Hypothalamus (tissue), 51 donors: ENCODE measurements at places on chromosomes 2 and 18.

DNA sequence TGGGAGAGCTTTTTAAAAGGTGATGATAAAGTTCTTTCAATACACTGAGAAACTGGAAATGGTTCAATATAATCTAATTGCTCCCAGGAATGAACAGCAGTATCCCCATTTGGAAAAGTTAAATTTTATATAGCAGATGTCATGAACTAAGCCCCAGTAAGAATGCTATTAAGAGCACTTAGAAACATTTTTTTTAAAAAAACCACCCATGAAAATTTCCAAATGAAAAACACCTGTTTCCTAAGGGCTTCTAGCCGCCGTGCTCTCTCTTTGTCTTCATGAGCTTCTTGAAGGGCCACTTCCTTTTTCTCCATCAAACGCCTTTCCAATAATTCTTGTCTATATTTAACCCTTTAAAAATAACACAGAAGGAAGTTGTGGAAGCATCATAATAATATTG, 77.0 kb downstream of the UPP2 start:
- DNase-seq: no peak

DNA sequence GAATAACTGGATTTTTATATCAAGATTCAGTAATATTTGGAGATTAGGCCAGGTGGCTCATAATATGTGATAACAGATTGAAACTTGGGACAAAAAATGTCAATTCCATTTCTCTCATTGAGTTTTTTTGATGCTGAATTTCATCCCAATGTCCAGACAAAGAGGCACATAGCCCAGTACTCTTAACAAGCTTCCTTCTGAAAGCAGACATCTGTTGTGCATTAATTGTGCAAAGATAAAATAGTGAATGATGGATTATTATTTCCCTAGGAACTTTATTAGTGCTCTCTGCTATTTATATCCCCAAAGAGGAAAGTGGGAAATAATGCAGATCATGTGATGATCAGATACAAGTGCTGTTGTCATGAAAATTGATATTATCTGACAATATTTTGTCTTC, 234.1 kb downstream of the CCDC102B start:
- no peak for DNase-seq

GRCh38 chr18:54433857-54434256, 76.2 kb downstream of the C18orf54 start:
- no peak for DNase-seq

- DNase-seq: no peak
These were observed 327.0 kb upstream of the CDH7 start for GRCh38 chr18:65423776-65424175.

DNA sequence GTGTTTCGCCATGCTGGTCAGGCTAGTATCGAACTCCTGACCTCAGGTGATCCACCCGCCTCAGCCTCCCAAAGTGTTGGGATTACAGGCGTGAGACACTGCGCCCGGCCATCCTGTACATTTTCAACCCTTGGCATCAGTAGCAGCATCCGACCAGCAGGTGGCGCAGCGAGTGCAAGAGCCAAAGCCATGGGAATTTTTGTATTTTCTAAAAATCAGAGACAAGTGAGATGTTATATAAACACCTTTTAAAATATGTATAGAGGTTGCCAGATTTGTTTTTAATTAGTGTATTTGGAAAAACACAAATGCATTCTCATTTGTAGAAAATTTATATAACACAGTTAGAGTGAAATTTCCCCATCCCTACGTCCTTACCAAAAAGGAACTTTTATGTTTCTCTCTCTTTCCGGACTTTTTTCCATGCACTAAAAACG, 36.8 kb downstream of the MOGAT1 start:
- peak; percentile 66 for DNase-seq

GRCh38 chr2:133541376-133541775, 26.9 kb downstream of the NCKAP5 start:
- DNase-seq: no peak

DNA sequence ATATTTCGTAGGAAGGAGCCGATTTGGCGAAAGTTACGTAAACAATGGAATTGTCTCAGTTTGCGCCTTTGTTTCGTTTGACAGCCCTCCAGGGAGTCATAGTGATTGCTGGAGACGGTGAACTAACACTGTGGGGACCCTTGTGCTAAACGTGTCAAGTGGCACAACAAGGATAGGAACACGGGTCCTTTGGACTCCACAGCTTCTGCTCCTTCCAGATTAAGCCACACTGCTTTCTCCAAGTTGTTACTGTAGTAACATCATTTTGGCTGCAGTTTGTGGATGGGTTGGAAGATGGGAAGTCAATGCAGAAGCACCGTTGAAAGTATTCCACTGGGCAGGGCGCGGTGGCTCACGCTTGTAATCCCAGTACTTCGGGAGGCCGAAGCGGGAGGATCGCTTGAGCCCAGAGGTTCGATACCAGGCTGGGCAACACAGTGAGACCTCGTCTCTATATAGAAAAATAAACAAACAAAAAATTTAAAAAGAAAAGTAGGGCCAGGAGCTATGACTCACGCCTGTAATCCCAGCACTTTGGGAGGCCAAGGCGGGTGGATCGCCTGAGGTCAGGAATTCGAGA, 636 bp upstream of the IMMT start:
- DNase-seq: no peak

DNA sequence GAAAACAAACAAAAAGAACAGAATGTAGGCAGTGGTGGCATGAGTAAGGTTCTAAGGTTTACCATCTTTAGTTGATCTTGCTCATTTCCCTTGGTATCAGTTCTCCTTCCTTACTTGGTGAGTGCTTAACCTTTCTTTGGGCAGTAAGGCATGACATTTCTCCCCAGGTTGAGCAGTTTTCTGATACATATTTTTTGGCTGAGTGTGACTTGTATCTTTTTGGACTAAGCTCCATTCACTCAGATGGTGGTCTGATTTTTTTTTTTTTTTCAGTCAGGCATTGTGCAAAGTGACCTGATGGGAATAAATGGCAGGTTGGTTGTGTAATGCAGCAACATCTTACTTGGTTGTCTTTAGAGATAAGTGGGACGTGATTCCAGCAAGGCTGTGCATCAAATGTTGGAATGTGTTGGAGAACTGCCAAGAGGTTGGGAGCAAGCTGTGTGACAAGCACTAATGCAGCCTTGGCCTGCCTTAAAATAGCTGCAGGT, 15.1 kb downstream of the SPTBN1 start:
- no peak for DNase-seq

DNA sequence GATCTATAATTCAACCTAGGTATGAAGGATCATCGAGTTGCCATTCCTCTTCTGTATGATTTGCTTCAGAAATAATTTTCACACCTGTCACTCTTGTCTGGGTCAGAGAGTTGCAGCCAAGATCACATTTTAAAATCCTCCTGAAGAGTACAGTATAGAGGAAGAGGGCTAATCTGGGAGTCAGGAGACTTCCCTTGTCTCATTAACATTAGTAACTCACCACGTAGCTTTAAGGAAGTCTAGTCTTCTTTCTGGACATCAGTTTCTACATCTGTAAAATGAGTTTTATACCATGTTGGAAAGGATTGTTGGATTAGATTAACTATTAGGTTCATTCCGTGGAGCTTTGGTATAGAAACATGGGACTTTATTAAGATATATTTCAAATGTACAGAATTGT, 109.4 kb downstream of the TDRD15 start:
- no peak for DNase-seq

DNA sequence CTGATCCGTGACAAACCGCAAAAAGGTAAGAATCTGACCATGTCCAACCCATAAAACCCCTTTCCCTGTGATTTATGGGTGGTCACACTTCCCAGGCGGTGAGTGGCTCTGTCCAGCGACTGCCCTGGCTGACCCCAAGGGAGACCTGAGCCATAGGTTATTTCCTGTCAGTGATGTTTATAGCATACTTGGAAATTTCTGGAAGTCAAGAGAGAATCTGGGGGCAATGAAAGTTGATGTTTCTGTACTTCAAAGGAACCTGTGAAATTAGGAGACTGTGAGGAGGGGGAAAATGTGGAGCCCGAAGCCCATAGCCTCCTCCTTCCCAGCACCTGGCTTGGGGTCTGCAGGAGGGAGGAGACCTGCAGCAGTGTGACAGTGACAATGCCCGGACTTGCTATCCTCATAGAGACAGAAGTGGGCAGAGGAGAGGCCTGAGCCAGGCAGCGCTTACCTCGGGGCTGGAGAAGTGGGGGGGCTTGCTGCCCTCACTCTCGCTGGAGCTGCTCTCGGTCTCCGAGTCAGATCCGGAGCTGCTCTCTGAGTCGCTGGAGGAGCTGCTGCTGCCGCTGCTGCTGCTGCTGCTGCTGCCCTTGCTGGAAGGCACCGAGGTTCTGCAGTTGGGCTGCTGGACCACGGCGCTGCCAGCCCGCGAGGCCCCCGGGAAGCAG, 111.3 kb upstream of the REV1 start:
- no peak for DNase-seq

- DNase-seq: no peak
These were observed 452.6 kb downstream of the SETBP1 start for GRCh38 chr18:45133276-45133675.

GRCh38 chr2:157447741-157448140, 3.9 kb upstream of the CYTIP start:
- no peak for DNase-seq

- no peak for DNase-seq
These were observed 44.5 kb downstream of the MAPRE2 start for GRCh38 chr18:35085450-35086380.

GRCh38 chr18:64663086-64663485, 514.2 kb upstream of the LINC00305 start:
- no peak for DNase-seq

DNA sequence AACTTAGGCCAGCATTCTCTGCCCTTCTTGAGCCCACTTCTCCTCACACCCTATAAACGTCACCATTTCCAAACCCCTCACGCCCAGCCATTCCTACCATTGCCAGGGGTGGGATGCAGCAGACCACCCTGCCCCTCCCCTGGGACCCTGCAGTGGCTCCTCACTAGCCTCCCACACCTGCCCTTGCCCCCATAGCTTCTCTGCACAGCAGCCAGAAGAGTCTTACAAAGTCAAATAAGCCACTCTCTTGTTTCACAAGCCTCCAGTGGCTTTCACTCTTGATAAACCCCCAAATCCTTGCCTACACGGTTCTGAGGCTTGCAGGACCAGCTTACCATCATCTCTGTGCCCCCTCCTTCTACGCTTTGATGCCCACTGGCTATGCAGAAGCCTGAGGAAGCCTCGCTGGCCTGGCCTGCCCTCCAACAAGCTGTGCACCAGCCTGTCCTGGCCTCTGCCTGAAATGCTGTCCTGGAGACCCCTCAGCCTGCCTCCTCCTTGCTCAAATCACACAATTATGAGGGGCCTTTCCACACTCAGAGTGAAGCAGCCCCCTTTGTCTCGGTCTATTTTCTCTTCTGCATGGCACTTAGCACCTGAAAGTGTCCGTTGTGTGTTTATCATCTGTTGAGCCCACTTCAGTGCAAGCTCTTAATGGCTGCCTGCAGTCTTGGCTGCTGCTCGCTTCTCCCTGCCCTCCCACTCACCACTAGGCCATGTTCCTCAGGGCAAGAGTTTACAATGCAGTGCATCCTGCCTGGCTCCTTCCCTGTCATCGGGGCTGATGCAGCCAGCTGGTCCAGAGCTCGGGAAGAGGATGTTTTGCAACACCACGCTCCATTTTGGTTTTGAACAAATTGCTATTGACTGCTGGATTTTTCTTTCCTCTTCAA, 82.6 kb upstream of the RGPD5 start:
- no peak for DNase-seq

GRCh38 chr2:232117413-232117812, 155.9 kb downstream of the DIS3L2 start:
- no peak for DNase-seq

- DNase-seq: no peak
These were observed 82.6 kb downstream of the ASB1 start for GRCh38 chr2:238509151-238509835.

GRCh38 chr2:116585669-116586327, 1228.7 kb upstream of the DDX18 start:
- no peak for DNase-seq

DNA sequence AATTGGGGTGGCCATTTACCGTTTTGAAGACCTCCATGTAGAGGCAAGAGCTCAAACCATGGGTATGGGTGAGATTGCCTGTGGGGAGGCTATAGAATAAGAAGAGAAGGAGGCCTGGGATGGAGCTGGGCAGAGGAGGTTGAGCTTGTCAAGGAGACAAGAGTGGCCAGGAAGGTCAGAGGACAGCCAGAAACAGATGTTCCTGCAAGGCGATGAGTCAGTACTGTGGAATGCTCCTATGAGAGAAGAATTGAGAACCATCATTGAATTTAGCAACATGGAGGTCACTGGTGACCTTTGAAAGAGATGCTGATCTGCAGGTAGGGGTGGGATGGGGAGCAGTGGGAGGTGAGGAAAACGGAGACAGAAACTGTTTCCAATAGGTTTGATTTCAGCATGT, 3.5 kb downstream of the ACSL3 start:
- DNase-seq: no peak

DNA sequence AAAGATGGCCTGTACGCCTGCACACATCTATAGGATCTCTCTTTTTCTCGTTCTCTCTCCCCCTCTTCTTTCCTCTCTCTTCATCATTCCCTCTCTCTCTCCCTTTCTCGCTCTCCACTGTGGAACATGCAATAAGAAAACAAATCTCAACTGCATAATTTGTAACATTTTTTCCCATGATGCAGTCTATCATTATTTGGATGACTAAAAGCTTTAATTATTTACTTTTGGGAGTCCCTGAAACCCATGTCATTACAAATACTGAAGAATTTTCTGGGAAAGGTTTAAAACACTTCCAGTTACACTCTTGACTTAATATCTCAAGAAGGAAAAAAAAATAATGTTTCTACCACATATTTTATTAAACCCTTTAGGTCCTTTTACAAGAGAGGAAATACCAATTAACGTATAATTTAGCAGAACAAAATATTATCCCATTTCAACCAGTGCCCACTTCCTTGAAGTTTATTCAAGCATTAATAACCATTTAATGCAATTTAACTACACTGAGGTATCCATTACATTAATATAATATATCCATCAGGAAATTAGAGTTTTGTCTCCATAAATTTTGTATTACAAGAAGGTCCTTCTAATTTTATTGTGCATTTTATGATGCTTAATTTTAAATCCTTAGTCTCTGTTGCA, 1615.2 kb upstream of the ACVR2A start:
- DNase-seq: no peak

GRCh38 chr2:190683802-190684201, 34.9 kb downstream of the NAB1 start:
- DNase-seq: no peak

DNA sequence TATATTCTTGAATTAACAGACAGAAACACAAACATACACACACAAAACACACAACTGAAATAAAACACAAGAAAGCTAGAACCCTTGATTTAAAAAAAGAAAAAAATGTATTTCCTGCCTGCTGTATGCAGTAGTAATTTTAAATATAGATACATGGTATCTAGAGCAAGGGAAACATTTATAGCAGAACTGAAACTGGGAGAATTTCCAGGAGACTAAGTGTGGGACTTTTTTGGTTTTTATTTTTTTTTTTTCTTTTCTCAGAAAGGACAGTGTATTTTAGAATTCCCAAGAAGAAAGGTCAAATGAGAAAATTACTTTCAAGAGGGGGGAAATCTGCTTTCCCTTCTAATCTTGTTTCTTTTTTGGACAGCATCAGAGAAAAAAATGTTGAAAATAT, 558.9 kb upstream of the PKDCC start:
- no peak for DNase-seq

DNA sequence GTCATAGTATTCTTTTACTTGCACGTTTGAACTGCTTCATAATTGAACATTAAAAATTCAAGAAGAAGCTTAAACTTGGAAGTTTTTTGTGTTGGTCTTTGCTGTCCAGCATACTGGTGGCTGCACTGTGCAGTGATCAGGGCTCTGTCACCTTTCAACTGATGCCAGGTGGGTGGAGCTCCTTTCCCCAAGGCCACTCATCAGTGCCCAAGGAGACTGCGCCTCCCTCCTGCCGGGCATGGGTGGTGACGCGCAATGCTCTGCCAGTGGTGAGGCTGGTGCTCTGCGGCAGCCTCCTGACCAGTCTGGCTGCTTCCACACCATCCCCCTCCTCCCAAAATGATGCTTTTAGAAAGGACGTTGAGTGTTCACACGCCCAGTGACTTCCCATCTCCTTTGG, 16.0 kb upstream of the LDLRAD4 start:
- DNase-seq: no peak
